ENCODE measurements at places on chromosomes 6 and 20.

DNA sequence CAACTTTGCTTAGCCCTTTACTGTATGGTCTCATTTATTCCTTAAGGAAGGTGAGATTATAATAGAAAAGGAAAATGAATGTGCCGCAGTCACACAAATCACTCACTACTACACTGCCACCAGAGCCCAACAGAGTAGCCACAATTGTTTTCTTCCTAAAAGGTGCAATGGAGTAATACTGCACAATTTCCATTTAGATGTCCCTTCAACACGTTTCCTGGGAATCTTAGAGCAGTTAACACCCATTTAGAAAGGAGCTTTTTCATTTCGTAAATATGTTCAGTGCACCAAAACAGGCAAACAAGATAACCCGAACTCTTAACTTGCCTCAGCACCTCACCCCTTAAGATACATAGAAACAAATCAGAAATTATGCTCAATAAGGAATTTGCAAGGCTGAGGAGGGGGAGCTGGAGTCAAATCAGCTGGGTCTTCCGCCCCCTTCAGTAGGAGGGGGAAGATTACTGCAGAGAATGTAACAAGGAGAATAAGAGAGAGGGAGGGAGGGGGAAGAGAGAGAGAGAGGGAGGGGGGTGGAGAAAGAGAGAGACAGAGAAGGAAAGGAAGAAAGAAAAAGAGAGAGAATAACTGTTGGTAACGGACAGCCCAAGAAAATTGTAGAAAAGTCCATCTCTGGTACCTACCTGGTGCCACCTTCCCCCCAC is 155.5 kb downstream of the BCAS1 start:
- no peak for DNase-seq

GRCh38 chr6:158459726-158460125 is 100.2 kb upstream of the TMEM181 start:
- DNase-seq: no peak

- no peak for DNase-seq
Measured at GRCh38 chr20:8255945-8256632, 124.0 kb downstream of the PLCB1 start.

GRCh38 chr6:30882759-30883684 is 1.3 kb upstream of the DDR1 start:
- DNase-seq: peak; percentile 47

GRCh38 chr6:166351715-166352285 is 9.5 kb upstream of the SFT2D1 start:
- DNase-seq: no peak

- DNase-seq: no peak
Measured at GRCh38 chr6:77021232-77021631, 442.1 kb downstream of the HTR1B start.

DNA sequence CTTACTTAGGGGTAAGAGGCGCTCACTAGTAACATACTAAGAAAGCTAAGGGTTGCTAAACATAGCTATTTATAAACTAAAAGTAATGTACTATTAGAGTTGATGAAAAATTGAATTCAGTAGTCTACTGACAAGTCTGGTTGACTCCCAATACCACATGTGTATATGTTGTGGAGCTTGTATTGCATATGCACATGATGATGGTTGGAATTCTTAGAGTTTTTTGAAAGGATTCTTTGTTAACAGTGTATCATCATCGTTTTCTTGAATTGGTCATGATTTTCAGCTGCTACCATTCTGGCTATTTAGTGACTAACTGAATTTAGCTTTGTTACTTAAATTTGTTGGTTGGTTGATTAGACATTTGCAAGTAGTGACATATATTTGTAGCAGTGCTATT is 27.2 kb downstream of the ABRACL start:
- DNase-seq: no peak

DNA sequence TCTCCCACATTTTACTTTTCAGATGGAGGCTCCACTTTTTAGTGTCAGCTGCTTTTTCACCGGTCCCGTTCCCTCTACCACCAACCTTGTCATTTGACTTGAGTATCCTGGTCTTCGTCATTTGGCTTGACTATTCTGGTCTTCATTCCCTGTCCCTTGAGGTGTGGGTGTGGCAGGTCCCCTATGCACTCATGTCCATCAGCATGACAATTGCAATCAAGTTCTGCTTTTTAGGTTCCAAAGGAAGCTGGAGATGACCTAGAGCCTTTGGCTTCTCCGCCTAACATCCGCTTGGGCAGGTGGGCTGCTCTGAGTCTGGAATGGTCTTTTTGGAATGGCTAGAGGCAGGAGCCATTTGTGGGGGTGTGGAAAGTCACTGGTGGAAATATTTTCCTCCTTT is 99.8 kb upstream of the MLN start:
- DNase-seq: no peak

- DNase-seq: no peak
Measured at GRCh38 chr6:98343004-98343403, 491.4 kb upstream of the POU3F2 start.

GRCh38 chr6:157531169-157531985 is 150.4 kb downstream of the ZDHHC14 start:
- no peak for DNase-seq

Data from neuronal stem cell (in vitro differentiated cells).